Glutamatergic neuron (in vitro differentiated cells): ENCODE measurements at places on chromosomes 6 and 20. TPM values are rescaled to one million over a fixed set of nuclear protein-coding genes. Genes with fewer than 3 reads are reported as not detected.

DNA sequence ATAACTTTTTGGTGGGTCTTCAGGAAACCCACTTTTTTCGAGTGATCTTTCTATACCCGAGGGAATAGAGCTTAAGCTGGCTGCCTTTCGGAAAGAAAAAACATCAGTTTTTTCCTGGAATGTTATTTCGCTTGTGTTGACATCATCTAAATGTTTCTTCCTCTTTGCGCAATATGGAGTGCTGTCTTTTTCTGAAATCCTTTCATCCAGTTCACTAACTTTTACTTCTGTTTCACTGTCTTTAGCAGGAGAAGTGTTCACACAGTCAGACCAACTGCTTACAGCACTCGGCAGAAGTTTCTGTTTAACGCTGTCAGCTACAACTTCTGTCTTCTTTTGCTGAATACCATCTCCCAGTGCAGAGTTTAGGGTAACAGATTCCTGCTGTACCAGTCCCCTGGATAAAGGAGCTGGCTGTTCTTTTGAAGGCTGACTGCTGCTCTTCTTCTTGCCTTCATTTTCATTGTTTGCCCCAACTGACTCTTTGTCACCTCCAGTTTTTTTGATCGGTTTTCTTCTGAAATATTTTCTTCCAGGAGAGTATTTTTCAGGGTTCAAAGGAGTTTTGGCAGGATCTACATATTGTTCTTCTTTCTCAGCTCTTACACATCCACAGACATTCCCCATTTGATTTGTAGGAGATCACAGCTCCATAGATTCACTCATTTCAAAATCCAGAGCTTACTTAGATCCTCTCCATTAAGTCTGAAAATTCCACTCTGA, 50.0 kb upstream of the DST start:
- DNase-seq = no peak

DNA sequence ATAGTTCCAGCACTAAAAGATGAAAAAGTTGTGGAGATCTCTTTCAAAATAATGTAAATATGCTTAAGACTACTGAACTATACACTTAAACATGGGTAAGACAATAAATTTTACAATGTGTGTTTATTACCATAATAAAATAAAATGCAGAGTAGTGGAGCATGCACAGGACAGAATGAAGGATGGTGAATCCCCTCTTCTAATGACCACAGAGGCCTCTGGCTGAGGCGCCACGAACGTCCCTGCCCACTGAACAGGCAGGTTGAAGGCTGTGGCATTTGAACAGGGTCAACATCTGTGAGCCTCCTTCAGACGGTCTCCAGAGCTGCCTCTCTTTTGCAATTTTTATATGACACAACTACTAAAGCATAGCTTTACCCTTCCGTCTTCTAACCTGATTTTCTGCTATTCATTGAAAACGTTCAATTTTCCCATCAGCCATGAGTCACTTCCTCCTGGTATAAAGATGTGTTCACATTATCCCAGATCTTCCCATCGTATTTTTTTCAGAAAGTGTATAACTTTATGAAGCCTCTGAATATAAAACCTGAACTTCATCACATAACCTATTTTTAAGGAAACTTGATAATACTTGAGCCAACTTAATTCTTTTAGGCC, 37.8 kb downstream of the ADGRF4 start:
- no peak for DNase-seq

DNA sequence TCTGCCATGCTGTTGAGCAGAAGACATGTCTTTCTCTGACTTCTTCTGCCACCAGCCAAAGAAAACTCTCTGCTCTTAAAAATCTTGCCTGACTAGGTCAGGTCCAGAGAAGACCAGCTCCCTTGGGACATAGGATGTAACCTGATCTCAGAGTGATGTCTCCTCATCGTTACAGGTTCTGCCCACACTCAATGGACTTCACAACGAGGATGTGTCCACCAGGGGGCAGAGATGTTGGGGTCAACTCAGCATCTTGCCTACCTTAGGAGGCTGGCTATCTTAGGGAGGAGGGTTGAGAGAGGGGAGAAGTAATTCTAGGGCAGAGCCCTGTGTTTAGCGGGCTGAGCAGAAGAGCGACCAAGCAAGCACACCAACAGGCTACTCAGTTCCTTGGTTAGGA, 207.6 kb upstream of the CDH4 start:
- DNase-seq = no peak

DNA sequence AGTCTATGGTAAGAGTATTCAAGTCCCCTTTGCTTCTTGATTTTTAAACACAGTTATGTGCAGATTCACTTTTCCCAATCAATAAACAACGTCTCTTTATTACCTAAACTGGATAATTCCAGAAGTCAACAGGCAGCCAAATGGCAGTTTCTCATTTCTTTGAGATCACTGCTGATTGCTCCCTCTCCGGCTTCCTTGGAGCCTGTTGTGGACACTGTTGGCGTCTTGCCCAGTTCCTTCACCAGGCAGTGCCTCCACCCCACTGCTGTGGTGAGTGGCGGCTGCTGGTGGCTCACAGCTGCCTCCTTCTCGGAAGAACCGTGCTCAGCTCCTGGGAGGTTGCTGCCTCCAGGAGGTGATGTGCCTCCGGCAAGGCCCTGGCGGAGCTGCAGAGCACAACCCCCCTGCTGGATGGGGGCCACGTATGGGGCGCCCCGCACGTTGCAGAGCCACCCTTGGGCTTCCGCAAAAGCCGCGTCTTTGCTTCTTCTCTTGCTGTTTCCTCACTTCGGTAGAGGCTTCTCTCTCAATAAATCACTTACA, 105.1 kb upstream of the CNKSR3 start:
- no peak for DNase-seq

The NKAIN4 gene
- 183 TPM for total RNA-seq

The ADGB gene
- total RNA-seq = not detected

GRCh38 chr6:149478631-149479314, 6.0 kb downstream of the ZC3H12D start:
- DNase-seq = no peak

DNA sequence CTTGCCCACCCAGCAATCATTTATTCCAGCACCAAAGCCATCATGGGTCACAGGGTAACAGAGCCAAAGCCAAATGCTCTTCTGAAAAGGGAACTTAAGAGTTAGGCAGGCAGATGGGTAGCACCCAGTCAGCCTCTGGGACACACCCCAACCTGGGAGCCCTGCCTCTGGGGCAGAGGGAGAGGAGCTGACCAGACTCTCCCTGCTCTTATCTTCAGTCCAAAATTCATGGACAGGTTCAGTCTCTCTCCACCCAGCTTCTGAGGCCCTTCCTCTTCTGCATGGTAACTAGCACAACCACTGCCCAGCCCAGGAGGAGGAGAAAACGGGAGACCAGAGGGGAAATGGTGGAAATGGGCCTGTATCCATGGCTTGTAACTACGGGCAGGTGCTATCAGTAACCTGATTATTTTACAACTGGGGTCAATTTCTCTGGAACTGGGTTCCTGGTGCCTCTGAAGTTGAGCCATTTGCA, 105.4 kb downstream of the NOL4L start:
- no peak for DNase-seq

DNA sequence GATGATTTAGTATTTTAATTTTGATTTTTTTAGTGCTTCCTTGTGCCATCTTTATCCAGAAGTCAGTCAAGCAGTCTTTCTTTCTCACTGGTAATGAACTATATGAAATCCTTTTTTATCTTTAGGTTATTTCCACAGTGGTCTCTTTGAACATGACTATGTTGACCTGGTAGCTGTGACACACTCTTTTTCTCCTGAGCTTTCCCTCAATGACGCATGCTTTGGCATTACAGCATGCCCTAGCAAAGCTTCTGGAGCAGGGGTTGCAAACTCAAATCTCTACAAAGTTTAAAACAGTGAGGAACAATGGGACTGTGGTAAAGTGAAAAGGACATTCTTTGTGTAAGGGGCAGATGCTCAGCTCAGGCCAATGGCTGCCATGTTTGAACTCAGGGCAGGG, 4.5 kb upstream of the PLAGL1 start:
- DNase-seq = no peak

The RBM24 gene
- 4.9 TPM for total RNA-seq

- DNase-seq = no peak
Observed at GRCh38 chr20:25692499-25692898, 4.2 kb downstream of the ZNF337 start.

The CCNC gene
- total RNA-seq = 49.3 TPM
